ENCODE measurements at places on chromosomes 2 and 18.
A peak's percentile ranks its signal among the peaks of the same experiment; 100 is the strongest.

DNA sequence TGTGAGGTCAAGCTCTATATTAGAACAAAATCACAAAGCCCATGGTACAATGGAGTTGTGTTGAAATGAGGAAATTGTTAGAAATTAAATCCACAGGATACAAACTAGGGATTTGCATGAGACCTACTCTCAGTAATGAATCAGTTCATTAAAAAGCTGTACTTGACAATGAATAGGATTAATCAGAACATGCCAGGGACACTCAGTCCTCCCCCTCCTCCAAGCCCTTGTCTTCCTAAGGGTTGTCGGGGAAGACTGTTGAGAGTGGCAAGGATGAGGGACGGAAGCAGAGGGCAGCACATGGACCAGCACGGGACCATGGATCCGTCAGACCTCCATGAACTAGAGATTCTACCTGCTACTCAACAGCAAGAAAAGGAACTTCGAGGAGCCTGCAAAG, 39.8 kb downstream of the SPRED2 start:
- no peak for DNase-seq

- DNase-seq = no peak
These were observed 155.0 kb upstream of the KCTD1 start for GRCh38 chr18:26703170-26703930.

DNA sequence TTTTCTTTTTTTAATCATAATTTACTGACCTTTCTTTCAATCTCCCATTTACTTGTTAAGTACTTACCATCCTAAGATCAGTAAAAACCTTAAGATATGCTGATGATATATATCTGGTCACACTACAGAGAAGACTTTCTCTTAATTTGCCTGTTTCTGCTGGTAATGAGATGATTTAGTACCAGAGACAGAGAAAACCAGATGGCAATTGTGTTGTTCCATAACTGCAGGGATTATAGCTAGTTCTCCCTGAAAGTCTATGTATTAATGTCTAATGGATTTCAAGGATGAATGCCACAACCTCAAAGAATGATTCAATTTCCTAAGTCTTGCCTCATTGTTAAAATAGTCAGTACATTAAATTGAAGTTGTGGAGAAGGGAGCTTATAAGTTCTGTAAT, 40.3 kb downstream of the SNTG2 start:
- no peak for DNase-seq

DNA sequence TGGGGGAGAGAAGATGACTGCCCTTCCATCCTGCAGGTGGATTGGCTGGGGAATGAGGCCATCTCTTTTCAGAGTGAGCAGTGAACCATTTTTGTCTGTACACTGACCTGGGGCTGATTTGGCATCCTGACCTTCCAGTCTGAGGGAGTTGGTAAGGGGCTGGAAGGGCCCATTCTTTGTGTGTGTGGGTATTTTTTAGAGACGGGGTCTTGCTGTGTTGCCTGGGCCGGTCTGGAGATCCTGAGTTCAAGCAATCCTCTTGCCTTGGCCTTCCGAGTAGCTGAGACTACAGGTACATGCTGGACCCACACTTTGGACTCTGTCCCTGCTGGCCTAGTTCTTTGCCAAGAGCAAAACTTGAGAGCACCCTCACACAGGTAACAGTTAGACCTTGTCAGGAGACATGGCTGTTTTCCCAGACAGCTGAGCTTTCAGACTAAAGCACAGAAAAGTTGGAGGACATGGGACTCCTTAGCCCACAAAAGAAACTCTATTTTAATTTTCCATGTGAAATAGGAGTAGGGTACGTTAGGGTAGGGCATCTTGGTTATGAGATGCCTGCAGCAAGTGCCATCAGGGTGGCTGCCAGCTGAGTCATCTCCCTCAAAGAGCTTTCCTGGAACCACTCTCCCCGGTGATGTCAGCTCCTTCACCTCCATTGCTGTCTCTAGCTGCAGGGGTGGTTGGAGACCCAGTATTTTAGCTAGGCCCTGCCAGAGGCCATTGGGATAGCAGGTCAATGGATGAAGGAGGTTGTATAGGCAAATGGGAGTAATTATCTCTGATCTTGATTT, 60.7 kb downstream of the DGKD start:
- peak; percentile 22 for DNase-seq

DNA sequence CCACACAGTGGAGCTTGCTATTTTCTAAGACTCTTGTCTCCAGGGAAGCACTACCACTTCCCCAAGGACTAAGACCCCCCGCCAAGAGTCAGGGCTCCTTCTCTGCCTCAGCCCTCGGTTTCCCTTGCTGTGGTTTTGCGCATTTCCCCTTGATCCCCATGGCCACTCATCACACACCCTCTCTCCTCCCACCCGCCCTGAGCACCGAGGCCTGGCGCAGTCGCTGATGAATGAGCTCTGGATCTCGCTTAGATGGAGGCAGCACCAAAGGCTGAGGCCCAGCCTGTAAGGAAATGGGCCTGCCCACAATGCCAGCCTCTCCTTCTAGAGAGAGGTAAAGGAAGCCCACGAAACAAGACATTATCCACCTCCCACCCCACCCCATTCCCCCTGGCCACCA, 96.9 kb downstream of the TNS1 start:
- DNase-seq = no peak

GRCh38 chr18:73662421-73662820, 485.2 kb downstream of the FBXO15 start:
- no peak for DNase-seq

- DNase-seq = no peak
These were observed 21.9 kb downstream of the NEMP2 start for GRCh38 chr2:190512539-190513095.

GRCh38 chr2:74316627-74317295, 26.5 kb downstream of the SLC4A5 start:
- DNase-seq = no peak

GRCh38 chr2:196511258-196512168, 128.0 kb upstream of the CCDC150 start:
- no peak for DNase-seq

DNA sequence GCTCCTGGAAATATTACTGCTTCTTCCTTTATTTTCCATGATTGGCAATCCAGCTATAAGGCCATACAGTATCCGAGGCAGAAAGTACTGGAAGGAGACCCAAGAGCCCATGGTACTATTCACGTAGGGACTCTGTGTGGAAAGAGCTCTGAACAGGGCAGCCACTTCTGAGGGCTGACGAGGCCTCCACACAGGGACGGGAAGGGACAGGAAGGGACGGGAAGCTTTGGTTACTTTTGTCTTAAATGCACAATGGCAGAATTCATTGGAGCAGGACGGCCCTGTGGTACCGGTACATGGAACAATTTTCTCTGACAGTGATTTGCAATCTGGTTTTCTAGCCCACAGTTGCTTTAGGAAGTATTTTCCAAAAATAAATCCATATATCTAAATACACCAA, 102.4 kb downstream of the MBP start:
- no peak for DNase-seq

DNA sequence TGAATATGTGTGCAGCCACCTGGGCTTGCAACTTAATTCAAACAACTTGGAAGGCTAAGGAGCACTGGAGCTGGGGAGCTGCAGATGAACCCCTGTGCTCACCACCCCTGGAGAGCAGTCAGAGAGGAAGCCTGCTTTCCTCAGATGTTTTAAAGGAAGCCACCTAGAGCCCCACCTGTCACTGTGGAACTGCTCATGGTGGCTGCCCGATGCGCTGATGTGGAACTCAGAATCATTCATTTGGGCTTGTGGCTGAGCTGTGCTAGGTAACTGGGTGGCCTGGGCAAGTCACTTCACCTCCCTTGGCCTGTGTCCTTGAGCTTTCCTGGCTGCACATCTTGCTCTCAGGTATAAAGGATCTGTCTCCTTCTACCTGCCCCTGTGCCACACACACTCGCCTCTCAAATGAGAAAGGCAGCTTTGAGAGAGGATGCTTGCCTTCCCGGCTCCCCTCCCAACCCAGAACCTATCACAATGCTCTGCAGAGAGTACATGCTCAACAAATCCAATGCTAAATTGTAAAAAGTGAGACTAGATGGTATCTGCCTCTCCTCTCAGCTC, 41.3 kb downstream of the BCL11A start:
- no peak for DNase-seq

GRCh38 chr2:228527197-228527881, 345.9 kb upstream of the SPHKAP start:
- no peak for DNase-seq

DNA sequence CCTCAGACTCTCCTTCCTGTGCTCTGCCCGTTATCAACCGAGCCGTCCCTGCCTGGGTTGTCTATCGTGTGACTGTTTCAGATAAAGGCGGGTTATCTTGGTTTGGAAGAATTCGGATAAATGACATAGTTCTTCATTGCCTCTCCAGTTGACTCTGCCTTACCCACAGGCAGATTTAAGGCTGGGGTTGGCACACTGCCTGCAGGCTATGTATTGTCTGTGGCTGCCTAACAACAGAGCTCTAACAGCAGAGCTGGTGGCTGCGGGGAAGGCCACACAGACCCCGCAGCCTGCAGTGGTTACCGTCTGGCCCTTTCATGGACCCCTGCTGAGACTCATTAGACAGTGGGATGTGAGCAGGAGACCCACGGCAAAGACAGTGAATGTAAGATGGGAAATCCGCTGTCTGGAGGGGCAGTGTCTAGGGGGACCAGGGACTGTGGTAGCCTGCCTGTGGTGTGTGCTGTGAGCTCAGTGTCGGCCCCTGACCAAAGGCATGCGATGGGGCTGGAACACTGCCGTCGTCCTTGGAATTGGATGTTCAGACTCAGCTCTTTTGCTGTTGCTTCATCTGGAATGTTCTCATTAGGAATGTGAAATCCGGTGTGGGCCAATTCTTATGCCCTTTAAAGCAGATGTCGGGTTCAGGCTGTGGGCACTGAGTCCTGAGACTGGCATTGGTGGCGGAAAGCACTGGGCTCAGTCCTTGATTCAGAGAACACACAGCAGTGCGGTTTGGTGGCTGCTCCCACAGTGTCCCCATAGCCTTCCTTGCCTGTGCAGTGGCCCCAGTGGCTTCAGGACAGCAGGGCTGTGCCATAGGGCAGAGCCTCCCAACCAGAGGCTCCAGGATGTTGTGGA, 44.5 kb downstream of the SH3RF3 start:
- DNase-seq = peak; percentile 5

DNA sequence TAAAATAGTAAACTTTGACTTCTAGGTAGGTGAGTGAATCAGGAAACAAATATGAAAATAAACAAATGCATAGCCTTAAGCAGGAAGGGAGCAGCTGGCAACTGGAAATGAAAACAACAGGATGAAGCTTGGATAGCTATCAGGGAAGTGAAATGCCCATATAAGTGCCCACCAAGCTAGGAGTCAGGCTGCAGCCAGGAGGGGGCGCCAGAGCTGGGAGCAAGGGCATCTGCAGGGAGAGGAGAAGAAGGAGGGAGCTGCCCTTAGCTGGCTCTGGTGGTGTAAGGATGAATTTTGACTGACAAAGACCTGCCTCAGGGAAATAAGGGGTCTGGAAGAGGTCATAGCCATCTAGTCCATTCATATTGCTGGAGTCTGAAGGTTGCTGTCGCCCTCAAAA, 298.3 kb downstream of the TDRD15 start:
- DNase-seq = peak; percentile 68

GRCh38 chr2:78757191-78757590, 268.3 kb upstream of the REG3G start:
- DNase-seq = no peak

- no peak for DNase-seq
These were observed 35.8 kb downstream of the ST3GAL5 start for GRCh38 chr2:85852937-85853498.

GRCh38 chr18:38427234-38427633, 861.6 kb upstream of the CELF4 start:
- no peak for DNase-seq

GRCh38 chr2:46135228-46135855, 161.9 kb upstream of the EPAS1 start:
- DNase-seq = no peak

GRCh38 chr2:163312713-163313112, 423.1 kb downstream of the FIGN start:
- no peak for DNase-seq

GRCh38 chr2:9238591-9239326, 32.1 kb downstream of the ASAP2 start:
- no peak for DNase-seq

DNA sequence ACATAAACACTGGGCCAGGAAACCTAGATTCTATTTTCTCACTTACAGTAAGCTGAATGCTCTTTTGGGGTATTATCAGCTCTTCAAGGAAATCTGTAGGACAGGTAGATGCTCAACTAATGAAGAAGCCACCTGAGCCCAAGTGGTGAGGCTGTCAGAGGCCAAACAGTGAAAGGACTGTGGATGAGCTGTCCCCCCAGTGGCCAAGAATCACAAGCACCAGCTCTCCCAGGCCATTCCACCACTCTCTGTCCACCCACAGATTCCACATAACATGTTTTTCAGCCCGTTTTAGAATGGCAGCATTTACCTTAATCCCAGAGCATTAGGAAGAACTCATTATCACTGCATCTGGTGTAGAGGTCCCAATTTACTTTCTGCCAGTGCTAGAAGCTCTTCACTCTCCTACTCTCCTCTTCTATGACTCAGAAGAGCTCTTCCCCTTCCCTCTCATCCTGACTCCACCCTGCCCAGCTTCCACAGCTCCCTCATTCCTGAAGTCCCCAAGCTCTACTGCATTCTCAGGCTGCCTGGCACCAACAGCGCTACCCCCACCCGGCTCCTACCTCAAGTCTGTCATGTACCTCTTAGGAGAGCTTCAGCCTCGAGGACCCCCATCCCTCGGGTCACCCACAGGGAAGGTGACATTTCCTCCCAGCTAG, 43.8 kb upstream of the GORASP2 start:
- DNase-seq = no peak

- DNase-seq = no peak
These were observed 444.1 kb upstream of the SMIM21 start for GRCh38 chr18:75871596-75871995.

DNA sequence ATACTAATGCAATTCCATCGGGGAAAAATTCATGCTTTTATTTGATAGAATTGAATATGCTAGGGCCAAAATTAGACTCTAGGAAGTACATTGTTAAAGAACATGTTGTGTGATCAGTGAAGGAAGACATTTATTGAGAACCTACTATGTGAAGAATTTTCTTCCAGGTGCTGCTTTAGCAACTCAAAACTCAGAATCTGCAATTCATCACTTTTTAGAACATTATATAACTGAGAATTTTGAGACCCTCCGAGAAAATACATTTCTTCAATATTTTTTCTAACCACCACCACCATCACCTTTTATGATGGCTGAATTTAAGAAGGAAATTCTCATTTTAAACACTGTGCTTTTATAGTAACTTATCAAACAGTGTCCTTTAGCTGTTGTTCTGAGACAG, 315.2 kb downstream of the FIGN start:
- DNase-seq = no peak

- no peak for DNase-seq
These were observed 22.2 kb downstream of the NFE2L2 start for GRCh38 chr2:177242121-177242987.

Data from erythroblast (primary cell).